ENCODE measurements at places on chromosomes 2 and 18.

DNA sequence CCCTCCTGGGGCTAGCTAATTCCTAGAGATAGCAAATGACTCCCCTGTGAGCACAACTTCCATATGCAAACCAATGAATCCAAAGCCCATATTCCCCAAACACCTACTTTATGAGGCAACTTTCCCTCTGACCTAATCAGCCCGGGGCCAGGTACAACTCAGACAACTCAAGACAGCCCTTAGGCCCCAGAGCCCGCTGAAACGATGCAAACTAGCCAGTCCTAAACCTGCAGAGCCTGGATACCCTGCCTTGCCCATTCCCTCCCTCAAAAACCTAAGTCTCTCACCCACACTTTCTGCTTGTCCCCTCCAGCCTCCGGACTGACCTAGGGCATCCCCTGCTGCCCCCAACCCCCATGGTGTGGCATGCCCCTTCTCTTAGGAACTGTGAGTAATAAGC, 142.8 kb downstream of the ACTR3 start:
- no peak for DNase-seq

GRCh38 chr2:99802734-99803133, 312.9 kb upstream of the REV1 start:
- DNase-seq = no peak

- DNase-seq = no peak
These were observed 6.0 kb upstream of the NFE2L2 start for GRCh38 chr2:177270531-177270930.

- DNase-seq = no peak
These were observed 43.9 kb downstream of the TEX51 start for GRCh38 chr2:126942427-126943203.

GRCh38 chr18:48992133-48992532, 41.4 kb upstream of the SMAD7 start:
- no peak for DNase-seq

DNA sequence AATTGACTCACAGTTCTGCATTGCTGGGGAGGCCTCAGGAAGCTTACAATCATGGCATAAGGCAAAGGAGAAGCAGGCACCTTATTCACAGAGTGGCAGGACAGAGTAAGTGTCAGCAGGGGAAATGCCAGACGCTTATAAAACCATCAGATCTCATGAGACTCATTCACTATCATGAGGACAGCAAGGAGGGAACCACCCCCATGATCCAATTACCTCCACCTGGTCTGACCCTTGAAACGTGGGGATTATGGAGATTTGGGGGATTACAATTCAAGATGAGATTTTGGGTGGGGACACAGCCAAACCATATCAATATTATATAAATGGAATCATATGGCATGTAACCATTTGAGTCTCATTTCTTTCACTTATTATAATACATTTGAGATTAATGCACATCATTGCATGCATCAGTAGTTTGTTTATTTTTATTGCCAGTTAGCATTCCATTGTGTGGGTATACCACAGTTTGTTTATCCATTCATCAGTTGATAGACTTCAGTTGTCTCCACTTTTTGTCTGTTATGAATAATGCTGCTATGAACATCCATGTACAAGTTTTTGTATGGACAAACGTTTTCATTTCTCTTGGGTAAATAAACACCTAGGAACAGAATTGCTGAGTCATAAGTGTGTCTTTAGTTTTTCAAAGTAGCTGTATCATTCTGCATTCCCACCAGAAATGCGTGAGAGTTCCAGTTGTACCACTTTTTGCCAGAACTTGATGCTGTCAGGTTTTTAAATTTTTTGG, 5.8 kb upstream of the SRBD1 start:
- DNase-seq = no peak

- DNase-seq = no peak
These were observed 108.8 kb upstream of the UBE2E3 start for GRCh38 chr2:180871649-180872048.

DNA sequence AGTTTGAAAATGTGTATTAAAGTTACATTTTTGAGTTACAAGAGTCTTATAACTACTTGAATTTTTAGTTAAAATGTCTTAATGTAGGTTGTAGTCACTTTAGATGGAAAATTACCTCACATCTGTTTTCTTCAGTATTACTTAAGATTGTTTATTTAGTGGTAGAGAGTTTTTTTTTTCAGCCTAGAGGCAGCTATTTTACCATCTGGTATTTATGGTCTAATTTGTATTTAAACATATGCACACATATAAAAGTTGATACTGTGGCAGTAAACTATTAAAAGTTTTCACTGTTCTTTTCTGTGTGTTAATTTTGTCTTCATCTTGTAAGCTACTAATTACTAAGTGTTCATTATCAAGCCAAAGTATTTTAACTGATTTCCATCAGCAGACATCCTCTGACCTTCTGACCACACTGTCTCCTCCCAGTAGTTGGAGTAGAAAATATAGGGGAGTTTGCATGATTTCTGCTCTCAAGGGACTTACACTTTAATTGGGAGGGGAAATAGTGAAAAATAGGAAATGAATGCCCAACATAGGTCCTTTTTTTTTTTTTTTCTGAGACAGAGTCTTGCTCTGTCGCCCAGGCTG, 4.3 kb downstream of the PMAIP1 start:
- no peak for DNase-seq

DNA sequence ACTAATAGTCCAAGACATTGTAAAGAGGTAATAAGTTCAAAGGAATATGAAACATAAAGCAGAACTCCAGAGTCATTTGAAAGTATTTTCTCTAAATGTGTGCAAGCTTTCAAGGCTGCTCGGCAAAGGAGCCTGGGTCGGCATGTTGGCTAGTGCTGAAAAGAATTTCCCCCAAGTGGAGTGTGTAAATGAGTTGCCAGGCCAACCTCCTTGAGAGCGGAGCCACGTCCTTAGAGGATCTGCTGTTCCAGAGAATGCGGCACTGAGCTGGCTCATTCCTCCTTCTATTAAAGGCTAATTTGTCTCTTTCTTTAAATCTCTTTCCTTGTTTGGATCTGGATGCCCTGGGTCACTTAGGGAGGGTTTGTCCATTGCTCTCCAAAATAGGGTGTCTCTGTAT, 127.5 kb downstream of the RDH14 start:
- DNase-seq = no peak

DNA sequence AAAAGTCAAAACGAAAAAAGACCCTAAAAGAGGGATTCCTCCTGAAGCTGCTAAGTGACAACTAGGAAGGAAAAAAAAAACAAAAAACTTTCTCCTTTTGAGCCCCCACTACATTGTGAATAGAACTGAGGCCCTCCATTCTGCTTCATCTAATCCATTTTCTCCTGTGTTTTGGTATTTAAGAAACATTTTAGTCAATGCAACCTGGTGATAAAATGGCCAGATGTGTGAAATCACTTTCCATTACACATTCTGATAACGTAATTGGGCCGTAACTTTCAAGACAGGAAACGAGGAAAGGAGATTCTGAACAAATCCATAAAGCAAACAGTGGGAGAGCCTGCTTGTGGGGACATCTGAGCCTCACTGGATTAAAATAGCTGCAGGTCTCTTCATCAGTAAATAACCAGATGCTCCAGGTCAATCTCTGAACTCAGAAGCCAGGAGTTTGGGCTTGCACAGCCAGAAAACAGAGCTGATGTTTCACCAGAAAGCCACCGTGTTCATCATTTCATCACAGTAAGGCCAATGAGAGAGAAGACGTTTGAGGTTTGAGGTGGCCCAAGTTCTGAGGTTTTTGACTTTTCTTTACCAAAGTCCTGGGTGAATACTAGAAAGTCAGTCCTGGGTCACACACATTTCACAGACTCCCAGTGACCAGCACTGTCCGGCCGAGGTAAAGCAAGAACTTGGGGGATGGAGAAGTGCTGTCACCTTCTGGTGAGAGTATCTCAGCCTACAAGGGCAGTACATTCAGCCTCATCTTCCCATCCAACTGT, 47.8 kb downstream of the TGFA start:
- DNase-seq = no peak

DNA sequence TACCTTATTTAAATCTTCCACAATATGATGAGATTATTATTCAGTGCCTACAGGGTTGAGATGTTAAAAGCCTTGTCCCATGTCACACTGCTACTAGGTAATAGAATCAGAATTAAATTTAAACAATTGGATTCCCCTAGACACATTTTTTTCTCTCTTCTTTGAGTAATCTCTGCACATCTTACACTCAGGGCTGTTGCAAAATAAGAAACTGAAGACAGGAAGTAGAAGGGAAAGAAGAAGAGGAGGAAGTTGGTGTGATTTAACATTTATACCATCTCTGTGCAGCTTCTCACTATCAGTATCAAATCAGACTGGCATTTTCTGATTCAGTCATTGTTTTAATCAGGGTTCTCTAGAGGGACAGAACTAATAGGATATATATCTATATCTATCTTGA, 677.6 kb downstream of the IRS1 start:
- DNase-seq = no peak

DNA sequence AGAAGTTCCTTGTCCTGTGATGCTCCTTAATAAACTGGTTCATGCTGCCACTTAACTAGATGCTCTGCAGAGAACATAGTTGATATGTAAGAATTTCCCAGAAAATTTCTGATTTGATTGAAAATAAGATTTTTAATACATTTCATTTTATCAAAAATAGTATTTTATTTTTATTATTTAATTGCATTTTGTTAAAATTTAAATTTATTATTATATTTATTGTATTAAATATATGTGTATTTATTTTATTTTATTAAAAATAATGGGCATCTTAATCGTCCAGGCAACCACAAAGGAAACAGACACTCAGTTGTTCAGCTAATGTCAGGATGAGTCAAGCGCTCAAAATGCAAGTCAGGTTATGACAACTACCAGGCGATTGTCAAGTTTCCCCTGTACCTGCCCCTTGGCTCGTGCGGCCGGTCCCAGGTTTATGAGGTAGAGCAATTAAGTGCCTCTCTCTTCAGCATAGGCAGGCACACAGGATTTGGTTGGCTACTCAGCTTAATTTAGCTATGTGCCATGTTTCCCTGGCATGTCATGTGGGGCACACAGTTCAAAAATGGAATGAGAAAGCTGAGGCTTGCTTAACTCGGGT, 361.2 kb downstream of the RND3 start:
- no peak for DNase-seq

- no peak for DNase-seq
These were observed 181.3 kb upstream of the AGAP1 start for GRCh38 chr2:235312571-235312970.

DNA sequence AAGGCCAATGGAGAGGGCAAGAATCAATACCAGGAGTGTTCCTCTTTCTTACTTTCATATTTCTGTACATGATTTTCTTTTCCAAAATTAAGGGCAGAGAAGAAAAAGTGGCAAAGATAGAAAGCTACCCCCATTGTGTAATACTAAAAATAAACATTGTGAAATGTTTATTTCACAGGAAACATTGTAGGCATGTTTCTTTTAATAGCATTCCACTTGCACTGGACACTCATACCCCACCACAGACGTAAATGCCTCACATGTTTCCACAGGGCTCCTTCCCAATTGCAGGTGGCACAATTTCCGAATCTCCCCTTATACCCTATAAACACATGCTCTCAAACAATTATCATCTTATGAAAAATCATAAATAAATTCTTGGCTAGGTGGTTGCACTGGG, 645.1 kb upstream of the SETBP1 start:
- DNase-seq = no peak

DNA sequence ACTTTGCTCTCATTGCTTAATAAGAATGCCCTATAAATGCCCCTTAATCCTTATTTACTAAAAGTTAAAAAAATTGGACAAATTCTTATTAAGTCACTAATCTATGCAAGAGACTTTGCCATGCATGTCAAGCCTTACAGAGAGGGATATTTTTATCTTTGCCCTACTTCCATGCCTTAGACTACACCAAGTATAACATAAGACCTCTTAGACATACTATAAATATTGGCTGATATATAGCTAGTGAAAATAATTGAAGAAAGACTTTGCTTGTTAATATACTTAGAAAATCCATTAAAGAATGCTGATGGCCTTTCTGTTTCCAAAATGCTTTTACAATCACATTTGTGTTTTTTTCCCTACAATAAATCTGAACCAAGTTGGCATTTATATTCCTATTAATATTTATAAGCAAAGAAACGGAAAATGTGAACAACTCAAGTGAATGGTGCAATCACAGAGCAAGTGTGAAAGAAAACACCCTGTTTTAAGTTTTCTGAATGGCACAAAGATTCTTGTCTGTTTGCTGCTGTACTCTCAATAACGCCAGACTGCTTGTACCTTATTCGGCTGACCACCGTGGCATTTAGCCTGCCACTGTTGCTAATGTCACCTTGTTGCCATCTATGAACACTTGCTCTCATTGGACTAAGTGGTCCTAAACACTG, 105.0 kb downstream of the MC4R start:
- DNase-seq = no peak

GRCh38 chr2:240051697-240052096, 1.6 kb downstream of the OR6B3 start:
- DNase-seq = no peak

DNA sequence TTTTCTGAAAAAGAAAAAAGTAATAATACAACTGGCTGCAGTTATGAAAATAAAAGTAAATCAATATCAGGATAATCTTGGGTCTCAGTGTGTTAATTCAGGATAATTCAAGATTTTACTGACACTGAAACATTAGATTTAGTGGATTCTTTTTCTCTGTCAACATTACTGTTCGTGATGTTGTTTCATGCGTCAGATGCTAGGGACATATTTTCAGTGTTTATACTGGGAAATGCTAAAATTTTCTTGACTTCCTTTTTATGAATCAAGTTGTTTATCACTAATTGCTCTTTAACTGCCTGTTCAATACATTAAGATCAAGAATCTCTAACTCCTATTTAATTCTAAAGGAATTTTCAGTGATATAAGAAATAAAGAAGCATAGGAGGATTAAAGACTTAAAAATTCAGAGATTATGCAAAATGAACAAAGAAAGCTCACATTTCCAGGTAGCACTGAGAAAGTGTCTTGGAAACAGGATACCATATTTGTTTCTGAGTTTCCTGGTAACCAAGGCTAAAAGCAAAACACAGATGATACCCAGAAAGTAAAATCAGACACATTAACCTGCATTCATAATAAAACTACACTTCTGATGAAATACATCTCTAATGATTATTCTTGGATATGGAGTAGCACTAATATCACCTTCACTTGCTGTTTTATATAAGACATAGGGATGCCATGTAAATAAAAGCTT, 174.0 kb downstream of the ARL4C start:
- DNase-seq = no peak

- DNase-seq = no peak
These were observed 114.9 kb downstream of the RTN4 start for GRCh38 chr2:54935389-54935788.

- no peak for DNase-seq
These were observed 202.3 kb downstream of the SPP2 start for GRCh38 chr2:234252772-234253171.
